ENCODE measurements at places on chromosomes 5 and 9.

- no peak for DNase-seq
These were observed 85.2 kb upstream of the CLINT1 start for GRCh38 chr5:157944077-157944633.

DNA sequence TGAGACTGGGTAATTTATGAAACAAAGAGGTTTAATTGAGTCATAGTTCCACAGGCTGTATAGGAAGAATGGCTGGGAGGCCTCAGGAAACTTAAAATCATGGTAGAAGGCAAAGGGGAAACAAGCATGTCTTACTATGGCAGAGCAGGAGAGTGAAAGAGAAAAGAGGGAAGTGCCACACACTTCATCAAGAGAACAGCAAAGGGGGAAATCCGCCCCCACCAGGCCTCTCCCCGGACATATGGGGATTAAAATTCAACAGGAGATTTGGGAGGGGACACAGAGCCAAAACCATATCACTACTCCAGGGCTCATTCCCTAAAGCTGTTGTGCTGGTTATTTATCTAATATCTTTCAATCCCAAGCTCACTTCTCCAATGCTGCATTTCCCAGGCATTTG, 50.2 kb upstream of the NR3C1 start:
- DNase-seq, result peak; percentile 29

DNA sequence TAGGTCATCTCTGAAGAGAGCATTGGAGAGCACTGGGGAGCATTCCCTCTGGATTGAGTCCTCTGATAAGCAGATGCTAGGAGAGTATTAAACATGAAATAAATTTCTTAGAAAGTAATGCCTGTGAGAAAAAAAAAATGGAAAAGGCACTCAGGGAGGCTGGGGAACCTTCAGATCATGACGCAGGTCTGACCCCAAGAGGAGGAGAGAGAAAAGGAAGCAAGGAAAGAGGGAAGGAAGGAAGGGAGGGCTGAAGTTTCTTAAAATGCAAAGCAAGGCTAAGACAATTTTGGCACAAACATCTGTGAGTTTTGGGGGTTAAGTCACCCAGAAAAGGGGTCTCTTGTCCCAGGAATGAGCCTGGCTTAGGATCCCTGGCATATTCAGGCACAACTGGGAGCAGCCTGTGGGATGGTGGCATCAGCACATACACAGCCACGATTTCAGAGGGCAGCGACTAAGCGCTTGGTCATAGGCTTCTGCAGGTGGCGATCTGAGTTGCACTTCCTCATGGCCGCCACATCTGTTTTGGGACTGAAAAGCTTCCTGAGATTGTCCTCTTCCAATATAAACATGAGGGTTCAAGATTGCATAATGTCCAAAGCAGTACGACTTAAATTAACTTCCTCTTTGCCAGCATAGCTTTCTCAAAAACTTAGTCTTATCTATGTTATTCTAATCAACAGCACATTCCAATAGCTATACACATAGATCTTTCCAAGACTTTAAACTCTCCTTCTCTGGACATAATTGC, 692.7 kb downstream of the DNAH5 start:
- DNase-seq, result peak; percentile 69

DNA sequence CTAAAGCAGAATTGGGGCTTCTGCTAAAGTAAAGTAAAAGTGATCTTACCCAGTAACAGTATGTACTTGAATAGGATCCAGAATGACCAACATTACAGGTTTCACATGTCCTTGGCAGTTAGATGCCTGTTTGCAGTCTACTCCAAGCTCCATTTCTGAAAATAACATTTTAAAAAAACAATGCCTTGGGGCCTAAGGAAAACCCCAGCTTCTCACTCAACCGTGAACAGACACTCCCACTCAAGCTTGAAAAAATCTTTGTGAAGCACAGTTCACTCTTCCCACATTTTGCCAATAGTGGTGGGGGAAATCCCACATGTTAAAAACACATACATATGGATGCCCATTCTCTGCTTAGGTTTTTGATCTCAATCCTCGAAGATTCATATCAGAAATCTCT, 304.1 kb downstream of the ARRDC3 start:
- no peak for DNase-seq

DNA sequence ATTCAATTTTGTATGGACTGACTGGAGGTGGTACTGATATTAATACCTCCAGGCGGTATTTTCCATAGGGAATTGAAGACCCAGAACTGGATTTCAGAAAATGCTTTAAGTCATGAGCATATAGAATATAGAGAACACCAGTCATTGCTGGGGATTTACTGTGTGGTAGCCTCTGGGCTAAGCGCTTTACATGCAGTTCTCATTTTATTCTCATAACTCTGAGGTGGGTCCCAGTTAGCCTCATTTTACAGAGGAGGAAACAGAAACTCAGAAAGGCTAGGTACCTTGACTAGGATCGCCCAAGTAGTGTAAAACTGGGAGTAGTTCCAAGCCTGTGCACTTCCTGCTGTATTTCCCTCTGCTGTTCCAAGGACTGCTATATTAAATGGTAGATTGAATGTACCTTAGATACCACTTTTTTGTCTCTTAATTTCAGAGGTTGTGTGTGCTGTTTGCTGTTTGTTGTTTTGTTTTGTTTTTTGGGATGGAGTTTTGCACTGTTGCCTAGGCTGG, 13.8 kb downstream of the SLC44A1 start:
- no peak for DNase-seq

- peak; percentile 25 for DNase-seq
These were observed 52.4 kb upstream of the PWWP2A start for GRCh38 chr5:160171666-160172065.

GRCh38 chr9:76796296-76796695, 32.1 kb downstream of the PCA3 start:
- DNase-seq, result peak; percentile 10

DNA sequence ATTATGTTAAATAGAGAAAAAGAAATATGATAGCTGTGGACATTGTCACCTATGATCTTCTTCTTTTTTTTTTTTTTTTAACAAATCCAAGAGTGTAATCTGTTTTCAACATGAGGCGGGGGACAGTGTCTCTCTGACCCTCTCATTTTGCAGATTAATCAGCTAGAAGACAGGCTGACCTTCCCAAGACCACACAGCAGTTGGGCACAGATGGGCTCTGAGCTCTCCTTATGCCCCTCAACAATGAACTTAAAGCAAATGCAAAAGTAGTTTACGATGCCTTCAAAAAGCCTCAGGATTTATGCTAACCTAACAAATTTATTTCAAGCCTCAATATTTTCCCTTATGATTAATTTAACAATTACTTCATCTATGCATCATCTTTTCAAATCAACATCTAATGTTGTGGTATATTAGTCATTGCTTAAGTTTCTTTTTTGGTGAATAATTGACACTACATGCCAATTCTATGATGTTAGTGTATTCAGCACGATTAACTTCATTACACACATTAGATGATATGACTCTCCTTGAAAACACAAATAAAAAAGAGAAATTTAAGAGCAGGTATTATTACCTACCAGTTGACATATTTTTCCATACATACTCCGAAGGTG, 7.4 kb downstream of the NFIL3 start:
- DNase-seq, result no peak

DNA sequence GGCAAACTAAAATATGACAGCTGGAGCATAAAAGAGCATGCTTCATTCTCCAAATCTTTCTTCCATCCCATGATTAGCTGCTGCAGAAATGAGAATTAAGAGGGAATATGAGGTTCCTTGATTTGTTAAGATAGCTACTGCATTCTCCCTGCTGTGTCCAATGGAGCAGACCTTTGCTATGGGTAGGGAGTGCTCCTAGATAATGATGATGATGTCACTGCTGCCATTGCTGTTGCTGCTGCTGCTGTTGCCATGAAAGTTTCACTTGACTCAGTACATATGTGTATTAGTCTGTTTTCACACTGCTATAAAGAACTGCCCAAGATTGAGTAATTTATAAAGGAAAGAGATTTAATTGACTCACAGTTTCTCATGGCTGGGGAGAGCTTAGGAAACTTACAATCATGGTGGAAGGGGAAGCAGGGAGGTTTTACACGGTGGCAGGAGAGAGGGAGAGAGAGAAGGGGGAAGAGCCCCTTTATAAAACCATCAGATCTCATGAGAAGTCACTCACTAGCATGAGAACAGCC, 128.9 kb downstream of the INSYN2B start:
- DNase-seq, result no peak

GRCh38 chr5:59600998-59601397, 292.5 kb downstream of the PDE4D start:
- DNase-seq, result no peak

DNA sequence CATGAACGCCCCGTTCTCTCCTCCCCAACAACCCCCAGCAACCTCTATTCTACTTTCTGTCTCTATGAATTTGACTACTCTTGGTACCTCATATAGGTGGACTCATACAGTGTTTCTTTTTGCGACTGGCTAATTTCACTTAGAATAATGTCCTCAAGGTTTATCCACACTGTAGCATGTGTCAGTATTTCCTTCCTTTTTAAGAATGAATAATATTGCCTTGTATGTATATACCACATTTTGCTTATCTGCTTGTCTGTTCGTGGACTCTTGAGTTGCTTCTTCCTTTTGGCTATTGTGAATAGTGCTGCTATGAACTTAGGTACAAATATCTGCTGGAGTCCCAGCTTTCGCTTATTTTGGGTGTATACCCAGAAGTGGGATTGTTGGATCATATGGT, 42.7 kb downstream of the IQGAP2 start:
- no peak for DNase-seq

DNA sequence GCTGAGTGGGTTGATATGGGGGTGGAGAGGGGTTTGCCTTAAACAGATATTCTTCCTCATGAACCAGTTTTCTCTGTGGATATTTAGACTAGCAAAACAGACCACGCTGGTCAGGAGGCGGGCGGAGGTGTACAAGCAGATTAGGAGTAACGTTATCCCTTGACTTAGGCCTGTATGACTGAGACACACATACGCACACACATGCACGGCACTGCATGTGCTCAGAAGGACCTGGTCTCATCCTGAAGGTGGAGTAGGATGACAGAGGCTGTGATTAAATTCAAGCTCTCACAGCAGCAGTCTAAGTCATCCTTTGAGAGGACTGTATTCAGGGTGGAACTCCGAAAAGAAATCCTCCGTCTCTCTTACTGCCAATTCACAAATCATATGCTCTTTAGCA, 209.7 kb downstream of the DIRAS2 start:
- DNase-seq, result no peak

- no peak for DNase-seq
These were observed 84.4 kb downstream of the CNTLN start for GRCh38 chr9:17219261-17219660.

GRCh38 chr5:147509710-147510651, at the start of gene DPYSL3:
Gene DPYSL3 (minus strand): TSS chr5:147510068. CDS start chr5:147509858, 210 bp downstream.
- DNase-seq, result no peak

DNA sequence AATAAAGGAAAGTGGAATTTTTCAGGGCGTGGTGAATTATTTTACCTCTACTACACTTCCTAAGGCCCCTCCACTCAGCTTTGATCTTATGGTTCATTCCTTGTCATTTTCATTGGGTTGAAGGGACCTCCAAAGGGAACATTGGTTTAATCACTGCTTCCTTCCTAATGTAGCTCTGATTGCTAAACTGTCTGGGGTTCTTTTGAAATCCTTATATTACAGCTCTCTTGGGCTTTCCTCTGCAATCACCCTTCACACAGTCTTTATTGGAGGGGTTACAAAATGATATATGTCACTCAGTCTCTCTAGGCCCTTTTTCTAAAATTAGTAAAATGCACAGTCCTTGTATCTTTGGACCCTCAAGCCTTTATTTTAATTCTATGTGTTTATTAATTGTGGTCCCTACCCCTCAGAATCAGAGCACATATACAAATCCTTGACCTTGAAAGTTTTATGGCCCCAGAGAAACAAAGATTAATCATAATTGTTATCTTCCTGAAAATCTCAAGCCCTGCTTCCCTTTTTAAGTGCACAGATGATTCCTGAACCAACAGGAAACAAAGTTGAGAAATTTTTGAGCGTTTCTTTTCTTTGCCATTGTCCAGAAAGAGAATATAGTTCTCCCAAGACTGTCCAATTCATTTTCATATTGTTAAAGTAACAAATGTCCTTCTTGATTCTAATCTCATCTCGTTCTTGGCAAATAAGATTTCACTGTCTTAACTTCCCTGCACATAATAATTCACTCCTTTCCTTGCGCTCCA, 330.0 kb downstream of the ARRDC3 start:
- peak; percentile 64 for DNase-seq

DNA sequence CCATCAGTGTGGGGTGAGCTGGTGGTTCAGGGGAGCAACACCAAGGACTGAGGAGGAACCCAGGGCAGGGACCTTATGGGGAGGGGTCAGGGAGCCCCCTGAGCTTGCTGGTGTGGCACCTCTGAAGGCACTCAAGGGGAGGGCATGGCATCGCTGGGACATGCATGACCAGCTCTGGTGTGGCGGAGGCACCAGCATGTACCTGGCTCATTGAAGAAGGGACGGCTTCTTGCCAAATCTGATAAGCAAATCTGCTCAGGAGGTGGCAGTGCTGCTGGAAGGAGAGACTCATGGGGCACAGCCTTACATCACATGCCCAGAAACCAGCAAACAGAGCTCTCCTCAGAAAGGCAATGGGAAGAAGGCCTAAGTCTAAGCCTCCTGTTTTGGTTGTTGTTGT, 421.8 kb downstream of the SEMA5A start:
- DNase-seq, result no peak

DNA sequence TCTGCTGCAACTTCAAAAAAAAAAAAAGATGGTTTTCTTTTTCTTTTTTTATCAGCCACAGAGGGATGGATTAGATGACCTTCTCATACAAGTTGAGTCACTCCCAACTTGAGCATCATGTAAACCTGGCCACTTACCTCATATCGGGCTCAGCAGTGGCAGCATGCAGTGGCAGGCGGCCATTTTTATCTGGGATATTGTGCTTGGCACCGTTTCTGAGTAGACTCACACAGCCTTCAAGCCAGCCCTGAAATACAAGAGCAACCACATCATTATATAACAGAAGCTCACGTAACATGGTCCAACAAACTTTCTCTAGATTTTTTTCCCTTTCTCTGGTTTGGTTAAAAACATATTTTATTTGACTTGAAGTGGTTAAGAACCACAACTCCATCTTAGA, 62.6 kb downstream of the ANKRD55 start:
- no peak for DNase-seq

- no peak for DNase-seq
These were observed 1377.5 kb upstream of the DMAC1 start for GRCh38 chr9:9177081-9177480.

GRCh38 chr5:77306531-77306930, 96.1 kb downstream of the PDE8B start:
- no peak for DNase-seq

- no peak for DNase-seq
These were observed 55.8 kb upstream of the SLC2A8 start for GRCh38 chr9:127341152-127341551.

DNA sequence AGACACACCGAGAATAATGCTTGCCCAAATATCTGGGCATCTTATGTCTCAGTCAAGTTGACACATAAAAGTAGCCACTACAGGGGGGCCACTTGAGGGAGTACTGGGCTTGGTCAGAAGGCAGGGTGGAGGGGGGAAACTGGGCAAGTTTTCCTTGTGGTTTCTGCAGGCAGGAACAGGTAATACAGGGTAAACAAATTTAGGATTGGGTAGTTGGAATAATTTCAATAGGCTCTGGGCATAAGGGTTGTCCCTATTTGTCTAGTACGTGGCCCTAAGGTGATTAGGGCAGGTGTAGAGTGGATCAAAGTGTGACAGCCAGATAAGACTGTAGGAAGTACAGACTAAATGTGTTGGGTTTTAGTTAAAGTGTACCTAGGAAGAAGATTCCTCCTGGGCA, 353.1 kb downstream of the TLE4 start:
- DNase-seq, result no peak

- no peak for DNase-seq
These were observed 302.1 kb downstream of the PARP8 start for GRCh38 chr5:50968356-50969149.

Measured in NB4 (cell line).